ENCODE measurements at places on chromosomes 6 and 20. TPM values are rescaled to one million over a fixed set of nuclear protein-coding genes. Genes with fewer than 3 reads are reported as not detected.

Gene BCAS1
- total RNA-seq: 29.0 TPM

- H3K27ac ChIP-seq: no peak overlapping the region
- no peaks in the 10 kb centered on the region for H3K27me3 ChIP-seq
- H3K4me1 ChIP-seq: peaks cover 5% of the 10 kb centered on the region
- DNase-seq: peak; percentile 48
- H3K4me3 ChIP-seq: no peak overlapping the region
These were observed 141.3 kb upstream of the MYLIP start for GRCh38 chr6:15987569-15987968.

DNA sequence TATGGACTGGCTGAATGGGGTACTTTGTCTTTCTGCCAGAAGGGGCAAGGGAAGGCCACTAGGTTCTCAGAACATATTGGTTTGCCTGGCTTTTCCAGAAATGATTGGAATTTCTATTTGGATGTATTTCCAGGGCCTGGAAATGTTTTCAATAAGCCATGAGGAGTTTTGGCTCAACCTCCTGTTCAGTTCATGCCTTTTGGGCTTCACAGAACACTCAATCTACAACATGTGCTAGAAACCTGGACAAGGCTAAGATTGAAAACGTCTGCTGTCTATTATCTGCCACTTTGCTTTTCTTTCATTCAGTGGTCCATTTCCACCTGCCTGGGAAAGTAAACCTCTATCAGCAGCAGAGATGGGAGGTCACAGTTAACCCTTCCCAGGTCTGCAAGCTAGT, 793.4 kb downstream of the TENT5A start:
- no peaks in the 10 kb centered on the region for H3K36me3 ChIP-seq
- no peak overlapping the region for H3K4me3 ChIP-seq
- no peak for DNase-seq

DNA sequence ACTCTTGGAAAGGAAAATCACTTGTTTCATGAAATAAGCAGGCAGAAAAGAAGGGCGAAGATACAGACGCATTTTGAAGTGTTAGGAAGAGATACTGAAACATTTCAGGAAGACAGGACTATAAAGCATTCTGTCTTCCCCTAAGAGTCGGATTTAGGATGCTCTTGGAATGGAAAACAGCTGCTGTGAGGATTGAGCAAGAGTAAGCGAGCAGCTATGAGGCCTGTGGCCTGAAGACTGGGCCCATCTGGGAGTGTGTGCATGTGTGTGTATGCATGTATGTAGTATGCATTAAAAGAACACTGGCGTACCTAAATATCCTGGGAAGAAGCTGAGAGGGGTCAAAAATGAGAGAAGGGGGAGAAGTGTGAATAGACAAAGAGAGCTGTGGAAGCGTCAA, 83.6 kb downstream of the SIM1 start:
- no peaks in the 10 kb centered on the region for H3K4me1 ChIP-seq
- H3K36me3 ChIP-seq: no peaks in the 10 kb centered on the region
- H3K4me3 ChIP-seq: no peak overlapping the region

DNA sequence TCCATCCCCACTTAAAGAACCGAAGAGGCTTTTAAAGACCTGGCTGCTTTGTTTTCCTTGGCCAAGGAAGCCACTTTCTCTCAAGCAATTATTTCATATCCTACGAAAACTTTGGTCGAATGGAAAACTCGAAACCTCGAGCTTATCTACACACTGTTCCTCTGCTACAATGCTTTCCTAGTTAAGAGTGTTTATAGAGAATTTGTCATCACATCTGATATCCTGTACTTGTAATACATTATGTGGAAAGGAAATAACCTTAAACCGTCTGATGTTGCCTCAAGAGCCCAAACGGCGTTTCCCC, 28.1 kb downstream of the TFAP2B start:
- H3K4me3 ChIP-seq: no peak overlapping the region
- H3K27ac ChIP-seq: no peak overlapping the region
- peaks cover 93% of the 10 kb centered on the region for H3K27me3 ChIP-seq
- no peaks in the 10 kb centered on the region for H3K36me3 ChIP-seq
- H3K4me1 ChIP-seq: peaks cover 27% of the 10 kb centered on the region

- H3K4me3 ChIP-seq: no peak overlapping the region
- no peaks in the 10 kb centered on the region for H3K27me3 ChIP-seq
- H3K27ac ChIP-seq: no peak overlapping the region
- no peaks in the 10 kb centered on the region for H3K4me1 ChIP-seq
- H3K36me3 ChIP-seq: no peaks in the 10 kb centered on the region
These were observed 246.8 kb downstream of the CD83 start for GRCh38 chr6:14364370-14364769.
